ENCODE measurements at places on chromosomes 4 and X.

- DNase-seq, result no peak
These were observed 43.3 kb downstream of the HOPX start for GRCh38 chr4:56637791-56638190.

GRCh38 chr4:25509646-25510045 is 132.6 kb downstream of the ANAPC4 start:
- no peak for DNase-seq

GRCh38 chrX:121655276-121655675 is 607.9 kb downstream of the GLUD2 start:
- no peak for DNase-seq

GRCh38 chrX:69968950-69969349 is 80.8 kb downstream of the AWAT2 start:
- DNase-seq, result no peak

DNA sequence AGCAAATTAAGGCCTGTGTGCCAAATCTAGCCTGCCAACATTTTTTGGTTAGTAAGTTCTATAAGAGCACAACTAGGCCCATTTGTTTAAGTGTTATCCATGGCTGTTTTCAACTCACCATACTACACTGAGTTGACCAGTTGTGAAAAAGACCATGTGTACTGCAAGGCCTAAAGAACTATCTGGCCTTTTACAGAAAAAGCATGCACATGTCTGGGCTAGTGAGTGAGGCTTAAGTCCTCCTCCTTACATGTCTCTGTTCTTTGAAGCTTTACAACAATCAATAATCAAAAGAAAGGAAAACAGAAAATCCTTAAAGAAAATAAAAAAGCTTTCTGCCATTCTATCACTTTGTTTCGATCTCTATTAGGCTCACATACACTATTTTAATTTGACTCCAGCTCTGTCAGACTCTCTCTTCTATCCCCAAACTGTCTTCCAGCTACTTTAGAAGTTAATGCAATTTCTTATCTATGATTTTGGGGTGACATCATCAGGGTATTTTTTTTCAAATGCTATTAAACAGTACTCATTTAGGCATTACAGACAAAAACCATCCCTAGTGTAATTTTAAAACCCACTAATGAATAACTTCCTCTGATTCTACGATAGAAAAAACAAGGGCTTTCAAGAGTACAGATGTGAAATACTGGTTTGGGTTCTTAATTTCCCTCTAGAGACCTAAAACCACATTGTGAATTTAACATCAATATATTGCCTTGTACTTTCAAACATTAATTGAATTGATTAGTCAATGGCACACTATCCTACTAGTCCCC is 161.8 kb downstream of the MAB21L2 start:
- DNase-seq, result no peak

DNA sequence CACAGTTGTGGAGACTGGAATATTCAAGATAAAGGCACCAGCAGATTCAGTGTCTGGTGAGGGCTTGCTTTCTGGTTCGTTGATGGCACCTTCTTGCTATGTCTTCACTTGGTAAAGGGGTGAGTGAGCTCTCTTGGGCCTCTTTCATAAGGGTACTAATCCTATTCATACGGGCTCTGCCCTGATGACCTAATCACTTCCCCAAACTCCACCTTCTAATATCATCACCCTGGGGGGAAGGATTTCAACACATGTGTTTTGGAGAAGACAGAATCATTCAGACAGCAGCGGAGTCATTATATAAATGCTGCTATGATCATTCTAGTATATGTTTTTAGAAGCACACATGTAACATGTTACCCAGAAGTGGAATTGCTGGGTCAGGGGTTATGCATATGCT is 295.3 kb upstream of the CTSO start:
- DNase-seq, result no peak

GRCh38 chrX:11577603-11578002 is 88.1 kb downstream of the ARHGAP6 start:
- DNase-seq, result no peak

DNA sequence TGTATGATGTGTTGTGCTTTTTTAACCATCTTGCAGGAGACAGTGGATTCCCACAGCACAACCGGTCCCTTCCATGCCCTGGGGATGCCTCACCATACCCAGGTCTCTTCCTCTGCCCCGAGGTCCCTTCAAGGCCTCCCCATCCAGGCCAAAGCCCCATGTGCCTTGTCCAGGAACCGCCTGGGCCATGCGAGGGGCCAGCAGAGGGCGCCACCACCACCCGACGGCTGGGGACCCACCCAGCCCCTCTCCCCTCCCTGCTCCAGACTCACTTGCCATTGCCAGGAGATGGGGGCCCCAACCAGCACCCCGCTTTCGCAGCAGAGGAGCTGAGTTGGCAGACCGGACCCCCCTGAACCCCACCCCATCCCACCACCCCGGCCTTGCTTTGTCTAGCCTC is 485.5 kb downstream of the TRAM1L1 start:
- no peak for DNase-seq

- DNase-seq, result no peak
These were observed 10.1 kb downstream of the RADX start for GRCh38 chrX:106621836-106622235.

GRCh38 chr4:147370473-147370872 is 110.4 kb upstream of the EDNRA start:
- no peak for DNase-seq

DNA sequence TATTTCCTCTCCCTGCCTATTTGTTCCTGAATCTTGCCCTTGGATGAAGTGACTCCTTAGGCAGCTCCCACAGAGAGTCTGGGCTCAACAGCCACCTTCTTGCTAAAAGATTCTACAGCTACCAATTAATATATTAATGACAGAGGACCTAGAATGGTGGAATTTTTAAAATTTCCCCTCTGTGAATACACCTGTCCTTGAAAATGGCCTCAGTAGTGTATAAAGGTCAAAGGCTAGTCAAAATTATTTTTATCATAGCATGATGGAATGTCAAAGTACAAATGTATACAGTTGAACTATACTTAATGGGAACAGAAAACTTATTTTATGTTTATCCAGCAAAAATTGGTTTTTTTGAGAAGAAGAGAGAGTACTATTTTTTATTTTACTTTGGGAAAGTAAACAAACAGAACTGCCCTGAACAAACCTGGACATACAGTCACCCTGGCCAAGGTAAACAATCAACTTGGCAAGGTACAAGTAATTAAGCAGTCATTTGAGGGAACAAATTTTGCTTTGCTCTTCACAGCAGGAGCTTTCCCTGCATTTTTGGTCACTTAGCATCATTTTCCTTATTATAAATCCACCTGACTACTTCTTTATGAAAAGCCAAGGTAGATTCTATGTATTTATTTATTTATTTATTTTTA is 250.8 kb downstream of the INPP4B start:
- DNase-seq, result no peak

- DNase-seq, result no peak
These were observed 98.9 kb upstream of the NPFFR2 start for GRCh38 chr4:71932941-71933340.

- no peak for DNase-seq
These were observed 261.2 kb downstream of the MAPK10 start for GRCh38 chr4:86098691-86099090.

DNA sequence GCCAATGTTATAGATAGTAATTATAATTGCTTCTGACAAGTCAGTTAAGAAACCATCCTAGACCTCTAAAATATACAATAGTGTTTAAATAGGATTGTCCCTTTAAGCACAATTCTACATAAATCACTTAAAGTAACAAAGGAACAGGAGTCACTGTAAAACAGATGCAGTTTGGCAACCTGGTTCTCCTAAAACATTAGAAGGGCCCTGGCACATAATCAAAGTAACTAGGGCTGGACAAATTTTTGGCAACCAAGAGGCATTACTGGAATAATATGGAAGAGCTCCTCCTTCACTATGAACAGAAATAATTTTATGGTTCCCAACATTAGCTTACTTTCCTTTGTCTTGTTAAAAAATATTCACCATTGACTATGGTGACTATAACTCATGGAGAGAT is 75.0 kb upstream of the CCDC160 start:
- DNase-seq, result no peak

DNA sequence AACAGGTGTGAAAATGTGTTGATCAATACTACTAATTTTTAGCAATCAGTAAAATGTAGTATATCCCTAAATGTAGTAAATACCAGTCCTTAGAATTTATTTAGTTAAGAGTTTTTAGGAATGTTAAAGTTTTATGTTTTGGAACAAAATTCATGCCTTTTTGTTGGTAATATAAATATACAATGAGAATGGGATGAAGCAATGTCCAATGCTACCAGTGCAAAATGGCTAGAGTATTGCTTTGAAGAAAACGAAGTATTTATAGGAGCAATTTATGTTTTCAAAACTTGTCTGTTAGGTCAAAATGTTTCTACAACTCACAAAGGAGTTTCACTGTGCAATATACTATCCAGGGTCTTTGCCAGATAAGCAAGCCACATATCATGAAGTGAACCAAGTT is 851.5 kb downstream of the PCDH18 start:
- no peak for DNase-seq

GRCh38 chrX:150506486-150506885 is 61.9 kb upstream of the MTM1 start:
- no peak for DNase-seq

DNA sequence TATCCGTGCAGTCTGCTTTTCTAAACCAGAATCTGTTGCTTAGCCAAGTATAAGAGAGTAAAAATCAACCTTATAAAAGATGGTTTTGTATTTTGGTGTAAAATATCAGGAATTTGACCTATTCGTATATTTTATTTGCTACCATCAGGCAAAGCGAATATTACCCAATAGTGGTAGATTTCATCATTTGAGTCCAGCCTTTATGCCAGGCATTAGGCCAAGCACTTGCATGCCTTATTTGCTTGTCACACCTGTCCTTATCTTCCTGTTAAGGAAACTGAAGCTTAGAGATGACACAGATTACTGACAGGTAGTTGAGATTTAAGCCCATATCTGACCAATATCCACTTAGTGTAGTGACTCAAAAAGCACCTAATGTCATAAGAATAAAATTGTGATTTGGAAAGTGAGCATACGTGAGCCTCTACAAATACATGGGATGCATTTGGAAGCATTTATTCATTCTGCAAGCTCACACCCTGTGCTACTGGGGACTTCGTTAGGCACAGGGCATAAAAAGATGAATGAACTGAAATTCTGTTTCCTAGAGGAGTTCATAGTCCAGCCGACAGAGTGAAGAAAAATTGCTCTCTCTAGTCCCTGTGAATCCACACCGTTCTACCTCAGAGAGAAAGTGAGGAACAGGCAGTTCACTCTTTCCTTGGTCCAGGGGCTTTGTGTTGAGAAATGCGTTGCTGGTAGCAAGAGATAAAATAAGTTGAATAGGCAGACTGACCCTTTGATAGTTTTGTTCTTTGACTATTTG is 2.3 kb upstream of the RNF212 start:
- DNase-seq, result no peak

DNA sequence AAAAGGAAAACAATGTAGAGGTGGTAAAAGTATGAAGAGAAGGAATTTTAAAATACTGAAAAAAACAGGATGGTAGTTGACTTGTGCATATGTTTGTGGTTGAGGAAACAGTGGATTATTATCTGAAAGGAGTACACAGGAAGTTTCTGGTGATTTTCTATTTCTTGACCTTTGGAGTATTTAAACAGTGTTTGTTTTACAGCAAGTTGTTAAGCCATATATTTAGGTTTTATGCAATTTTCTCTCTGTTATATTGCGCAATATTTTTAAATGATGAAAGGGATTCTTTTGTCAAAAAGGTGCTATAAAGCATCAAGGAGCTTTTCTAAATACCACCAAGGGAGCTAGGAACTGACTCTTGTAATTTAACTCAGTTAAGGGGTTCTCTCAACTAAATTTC is 343.1 kb upstream of the MAOA start:
- no peak for DNase-seq

GRCh38 chr4:173535165-173535902 is 5.3 kb upstream of the HAND2 start:
- no peak for DNase-seq

- peak; percentile 66 for DNase-seq
These were observed at the start of gene PLA2G12A for GRCh38 chr4:109729718-109730618. PLA2G12A (minus strand) TSS chr4:109730070; CDS start chr4:109729809, 261 bp downstream.

DNA sequence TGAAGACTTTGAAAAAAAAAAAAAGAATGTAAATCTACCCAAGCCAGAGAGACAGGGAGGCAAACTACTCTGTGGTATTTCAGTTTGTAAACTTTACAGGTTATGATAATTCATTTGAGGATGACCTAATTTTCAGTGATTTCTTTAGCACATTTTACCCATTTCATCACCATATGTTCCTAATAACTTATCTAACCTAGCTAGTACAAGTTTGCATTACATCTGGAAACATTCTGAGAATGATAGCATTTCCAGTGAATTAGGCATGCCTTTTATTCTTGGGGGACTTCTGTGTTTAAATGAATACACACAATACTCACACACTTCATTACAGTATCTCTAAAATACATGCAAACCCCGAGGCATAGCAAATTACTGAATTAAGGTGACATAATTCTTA is 1055.5 kb downstream of the PCDH18 start:
- DNase-seq, result no peak

DNA sequence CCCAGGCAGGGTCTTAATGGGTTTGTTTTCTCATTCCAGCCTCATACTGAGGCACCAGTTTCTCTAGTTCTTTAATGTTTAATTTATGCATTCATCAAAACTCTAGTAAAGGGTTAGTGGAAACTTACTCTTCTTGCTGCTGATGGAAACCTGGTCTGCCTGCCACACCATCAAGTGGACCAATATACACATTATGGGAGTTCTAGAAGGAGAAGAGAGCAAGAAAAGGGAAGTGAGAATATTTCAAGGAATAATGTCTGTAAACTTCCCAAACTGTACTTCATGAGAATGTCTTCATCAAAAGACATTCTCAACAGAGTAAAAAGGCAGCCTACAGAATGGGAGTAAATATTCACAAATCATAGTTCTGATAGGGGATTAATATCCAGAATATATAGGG is 20.9 kb upstream of the DHX15 start:
- no peak for DNase-seq
